ENCODE measurements at places on chromosomes 4 and X.

DNA sequence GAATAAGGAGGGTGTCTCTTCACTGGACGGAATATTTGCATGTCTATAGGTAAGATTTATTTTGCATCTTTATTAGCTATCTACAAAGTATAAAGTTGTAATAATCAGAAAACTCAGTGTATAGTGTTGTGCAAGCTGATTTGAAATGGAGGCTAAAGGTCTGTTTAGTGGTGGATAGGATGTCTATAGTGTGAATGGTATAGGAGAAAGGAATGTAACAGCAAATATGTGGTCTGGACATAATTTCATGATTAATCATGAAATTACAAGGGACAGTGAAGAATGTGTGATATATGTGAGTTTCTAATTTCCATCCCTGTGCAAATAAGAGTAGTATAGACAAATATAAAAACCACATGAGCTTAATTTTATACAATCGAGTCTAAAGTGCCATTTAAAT, 79.3 kb upstream of the CAMK2D start:
- no peak for DNase-seq

GRCh38 chr4:121977251-121978171, 25.7 kb upstream of the TRPC3 start:
- DNase-seq = no peak

DNA sequence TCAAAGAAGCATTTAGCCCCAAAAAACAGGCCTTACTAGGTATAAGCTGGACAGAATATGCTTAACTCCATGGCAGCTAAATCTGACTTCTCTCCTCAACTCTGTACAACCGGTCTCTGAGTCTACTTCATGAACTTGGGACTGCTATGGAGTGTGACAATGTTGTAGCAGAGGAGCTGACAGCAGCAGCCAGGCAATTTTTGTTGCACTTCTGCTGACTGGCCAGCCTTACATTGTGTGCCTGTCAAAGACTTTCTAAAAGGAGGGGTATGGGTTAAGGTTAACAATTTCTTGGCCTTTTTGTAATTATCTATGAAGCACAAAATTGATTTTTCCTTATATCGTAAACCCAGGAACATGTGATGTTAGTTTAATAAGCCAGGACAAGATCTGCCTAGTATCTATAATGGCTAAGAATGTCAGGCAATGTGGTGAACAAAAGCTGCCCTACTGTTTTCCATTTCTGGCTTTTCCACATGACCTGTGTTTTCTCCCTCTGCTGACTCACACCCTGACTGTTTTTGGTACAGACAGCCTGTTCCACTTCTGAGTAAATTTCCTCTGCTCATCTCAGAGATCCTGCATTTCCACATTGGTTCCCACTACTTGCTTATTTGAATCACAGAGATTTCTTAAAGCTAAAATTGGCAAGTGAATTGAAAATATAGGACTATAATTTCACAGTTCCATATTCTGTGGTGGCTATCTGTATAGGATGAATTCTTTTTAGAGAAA, 9.3 kb downstream of the NOX1 start:
- no peak for DNase-seq

DNA sequence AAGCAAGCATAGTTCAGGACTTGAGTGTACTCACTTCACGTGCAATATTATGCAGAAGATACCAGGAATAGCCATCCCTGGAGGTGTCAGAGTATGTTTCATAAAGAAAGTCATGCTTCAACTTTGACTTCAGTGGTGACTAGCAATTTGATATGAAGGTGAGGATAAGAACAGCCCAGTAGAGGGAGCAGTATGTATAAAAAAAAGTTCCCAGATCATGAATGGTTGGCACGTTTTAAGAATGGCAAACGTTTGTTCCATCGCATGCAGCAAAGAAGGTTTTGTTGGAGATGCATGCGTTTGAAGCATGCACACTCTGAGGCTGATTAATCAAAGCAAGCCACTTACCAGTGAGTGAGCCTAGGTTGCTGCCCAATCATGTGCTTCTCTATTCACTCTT, 33.5 kb upstream of the SLITRK4 start:
- no peak for DNase-seq

DNA sequence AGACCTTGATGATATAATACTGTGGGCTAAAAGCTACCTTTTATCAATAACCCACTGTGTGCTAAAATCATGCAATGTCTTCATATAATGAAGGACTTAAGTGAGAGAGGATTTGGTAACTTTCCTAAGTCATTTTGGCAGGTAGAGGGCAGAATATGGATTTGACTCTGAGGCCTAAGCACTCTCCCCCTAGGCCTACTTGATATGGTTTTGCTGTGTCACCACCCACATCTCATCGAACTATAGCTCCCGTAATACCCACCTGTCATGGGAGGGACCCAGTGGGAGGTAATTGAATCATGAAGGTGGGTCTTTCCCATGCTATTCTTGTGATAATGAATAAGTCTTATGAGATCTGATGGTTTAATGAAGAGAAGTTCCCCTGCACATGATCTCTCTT, 229.7 kb downstream of the GBA3 start:
- no peak for DNase-seq

DNA sequence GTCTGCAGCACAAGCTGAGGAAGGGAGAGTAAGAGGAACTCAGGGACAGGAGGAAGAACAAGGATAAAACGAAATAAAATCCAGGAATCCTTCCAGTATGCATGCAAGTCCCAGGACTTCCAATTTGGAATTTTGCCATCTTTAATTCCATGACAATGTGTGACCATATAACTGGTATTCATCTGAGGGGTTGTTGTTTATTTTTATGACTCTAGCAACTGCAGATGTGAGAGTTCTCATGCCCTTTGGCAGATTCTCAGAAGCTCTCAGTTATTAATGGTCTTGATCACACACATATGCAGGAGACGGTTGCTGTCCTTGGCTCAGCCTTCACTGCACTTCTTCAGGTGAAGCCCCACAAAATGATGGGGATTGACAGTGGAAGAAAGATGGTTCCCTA, 148.2 kb downstream of the SMIM20 start:
- DNase-seq = no peak

- DNase-seq = peak; percentile 22
Measured at GRCh38 chr4:47913861-47914219, 543 bp downstream of the NFXL1 start.

- DNase-seq = no peak
Measured at GRCh38 chr4:145804116-145804515, 124.2 kb downstream of the C4orf51 start.

DNA sequence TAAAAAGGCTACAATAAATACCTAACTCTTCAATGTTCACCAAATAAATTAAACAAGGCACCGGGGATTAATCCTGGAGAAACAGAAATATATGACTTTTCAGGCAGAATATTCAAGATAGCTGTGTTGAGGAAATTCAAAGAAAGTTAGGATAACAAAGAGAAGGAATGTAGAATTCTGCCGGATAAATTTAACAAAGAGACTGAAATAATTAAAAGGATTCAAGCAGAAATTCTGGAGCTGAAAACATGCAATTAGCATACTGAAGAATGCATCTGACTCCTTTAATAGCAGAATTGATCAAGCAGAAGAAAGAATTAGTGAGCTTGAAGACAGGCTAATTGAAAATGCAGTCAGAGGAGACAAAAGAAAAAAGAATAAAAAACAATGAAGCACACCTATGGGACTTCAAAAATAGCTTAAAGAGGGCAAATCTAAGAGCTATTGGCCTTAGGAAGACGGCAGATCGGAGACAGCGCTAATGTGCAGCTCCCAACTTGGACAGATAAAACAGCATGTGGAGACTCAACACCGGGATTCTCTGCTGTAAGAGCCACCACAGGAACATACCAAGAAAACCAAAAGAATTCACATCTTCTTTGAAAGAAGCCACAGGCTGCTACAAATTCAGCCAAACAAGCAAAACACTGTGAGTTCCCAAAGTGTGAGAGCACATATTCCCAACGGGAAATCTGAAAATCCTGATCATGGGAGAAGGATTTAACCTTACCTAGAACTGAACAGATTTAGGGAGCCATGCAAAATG, 1290.9 kb downstream of the PCDH18 start:
- DNase-seq = no peak

DNA sequence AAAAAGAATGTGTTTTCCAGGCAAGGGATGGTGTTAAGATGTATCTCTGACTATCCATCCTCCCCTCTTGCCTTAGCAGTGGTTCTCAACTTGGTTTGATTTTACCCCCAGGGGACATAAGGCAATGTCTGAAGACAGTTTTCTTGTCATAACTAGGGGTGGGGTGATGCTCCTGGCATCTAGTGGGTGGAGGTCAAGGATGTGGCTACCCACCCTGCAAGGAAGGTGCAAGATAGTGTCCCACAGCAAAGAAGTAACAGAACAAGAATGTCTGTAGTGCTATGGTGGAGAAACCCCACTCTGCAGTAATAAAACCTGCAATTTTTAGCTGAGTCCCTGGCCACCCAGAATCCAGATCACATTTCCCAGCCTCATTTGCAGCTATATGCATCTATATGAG, 81.2 kb upstream of the TBL1X start:
- DNase-seq = no peak

- DNase-seq = no peak
Measured at GRCh38 chr4:27278615-27279375, 418.2 kb downstream of the STIM2 start.

- DNase-seq = no peak
Measured at GRCh38 chr4:89306486-89307177, 968 bp downstream of the GPRIN3 start.

- no peak for DNase-seq
Measured at GRCh38 chrX:2320089-2320488, 180.7 kb downstream of the DHRSX start.

Measured in activated T-helper 2 cell treated with anti-CD3 and anti-CD28 coated beads, Interferon-gamma antibody, Interleukin-2, Interleukin-4, amounts not matched to agents 10 μg/mL and 5 μg/mL and 100 μg/mL, durations not matched to agents 14 hours and 24 hours and 36 hours (primary cell).